ENCODE measurements at places on chromosomes 6 and 20.
A peak's percentile ranks its signal among the peaks of the same experiment; 100 is the strongest.

- no peak for DNase-seq
Observed at GRCh38 chr6:33318426-33319073, 1.0 kb upstream of the ZBTB22 start.

DNA sequence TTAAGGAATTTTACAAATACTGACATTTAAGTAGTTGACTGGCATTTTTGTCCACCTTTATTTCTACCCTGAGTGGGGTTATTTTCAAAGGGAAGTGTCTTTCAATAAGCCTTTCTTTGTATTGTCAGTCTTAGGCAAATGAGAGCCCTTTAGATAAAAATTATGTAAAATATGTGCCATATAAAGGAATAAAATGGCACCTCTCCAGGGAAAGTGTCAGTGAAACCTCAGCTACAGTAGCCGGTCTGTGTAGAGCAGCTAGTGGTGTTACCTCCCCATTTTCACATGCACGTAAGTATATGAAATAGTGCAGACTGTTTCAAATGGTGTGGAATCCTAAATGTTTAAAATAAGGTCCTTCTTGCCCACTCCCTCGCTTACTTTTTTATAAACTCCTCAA is 5.0 kb downstream of the FAM217B start:
- no peak for DNase-seq

- no peak for DNase-seq
Observed at GRCh38 chr20:32807706-32808105, 12.0 kb upstream of the MAPRE1 start.

- DNase-seq = peak; percentile 8
Observed at GRCh38 chr6:135667691-135668455, 170.3 kb upstream of the AHI1 start.

DNA sequence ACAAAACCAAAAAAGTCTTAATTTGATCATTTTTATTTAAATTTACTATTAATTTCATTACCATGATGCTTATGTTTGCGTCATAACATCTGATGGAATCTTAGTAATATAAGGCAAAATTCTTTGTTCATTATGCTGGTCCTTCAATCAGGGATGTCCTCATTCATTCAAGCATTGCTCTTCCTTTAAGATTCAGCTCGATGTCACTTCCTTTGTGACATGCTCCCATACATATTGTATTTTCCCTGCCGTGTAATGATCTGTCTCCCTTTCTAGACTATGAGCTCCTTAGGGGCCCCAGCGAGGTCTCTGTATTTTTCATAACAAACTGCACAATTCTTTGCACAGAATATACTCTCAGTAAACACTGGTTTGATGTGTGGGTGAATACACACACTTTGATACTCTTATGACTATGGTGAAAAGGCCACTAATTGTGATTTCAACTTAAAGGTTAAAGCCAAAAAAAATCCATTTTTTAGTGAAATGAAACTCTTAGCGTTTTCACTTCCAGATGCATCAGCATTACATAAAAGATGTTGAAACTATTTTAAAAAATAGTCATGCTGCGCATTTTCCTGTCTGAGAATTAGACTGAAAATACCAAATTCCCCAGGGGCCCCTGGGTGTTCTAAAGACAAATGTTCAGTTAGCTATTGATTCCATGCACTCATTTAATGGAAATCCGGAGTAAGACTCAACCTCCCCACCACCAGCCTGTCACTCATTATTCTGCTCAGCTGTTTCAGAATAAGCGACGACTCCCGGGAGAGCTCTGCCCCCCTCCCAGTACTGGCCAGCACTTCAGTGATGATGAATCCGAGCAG is 169.7 kb downstream of the ATXN1 start:
- no peak for DNase-seq

DNA sequence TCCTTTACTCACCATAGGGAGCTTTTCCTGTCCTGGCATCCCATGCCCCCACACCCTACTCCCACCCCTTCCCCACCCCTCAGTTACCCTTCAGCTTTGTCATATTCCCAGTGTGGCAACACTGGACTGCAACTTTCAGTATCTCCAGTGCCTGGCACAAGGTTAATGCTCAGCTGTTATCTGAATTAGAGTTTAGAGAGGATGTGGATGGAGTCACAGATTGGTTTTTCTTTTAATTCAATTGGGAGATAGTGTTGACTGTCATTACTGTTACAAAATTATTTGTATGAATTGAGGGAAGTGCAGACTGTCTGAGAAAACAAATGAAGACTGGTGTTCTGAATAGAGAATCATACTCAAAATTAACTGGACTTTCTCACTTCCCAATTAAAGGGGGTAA is 89.9 kb downstream of the TULP4 start:
- DNase-seq = no peak

DNA sequence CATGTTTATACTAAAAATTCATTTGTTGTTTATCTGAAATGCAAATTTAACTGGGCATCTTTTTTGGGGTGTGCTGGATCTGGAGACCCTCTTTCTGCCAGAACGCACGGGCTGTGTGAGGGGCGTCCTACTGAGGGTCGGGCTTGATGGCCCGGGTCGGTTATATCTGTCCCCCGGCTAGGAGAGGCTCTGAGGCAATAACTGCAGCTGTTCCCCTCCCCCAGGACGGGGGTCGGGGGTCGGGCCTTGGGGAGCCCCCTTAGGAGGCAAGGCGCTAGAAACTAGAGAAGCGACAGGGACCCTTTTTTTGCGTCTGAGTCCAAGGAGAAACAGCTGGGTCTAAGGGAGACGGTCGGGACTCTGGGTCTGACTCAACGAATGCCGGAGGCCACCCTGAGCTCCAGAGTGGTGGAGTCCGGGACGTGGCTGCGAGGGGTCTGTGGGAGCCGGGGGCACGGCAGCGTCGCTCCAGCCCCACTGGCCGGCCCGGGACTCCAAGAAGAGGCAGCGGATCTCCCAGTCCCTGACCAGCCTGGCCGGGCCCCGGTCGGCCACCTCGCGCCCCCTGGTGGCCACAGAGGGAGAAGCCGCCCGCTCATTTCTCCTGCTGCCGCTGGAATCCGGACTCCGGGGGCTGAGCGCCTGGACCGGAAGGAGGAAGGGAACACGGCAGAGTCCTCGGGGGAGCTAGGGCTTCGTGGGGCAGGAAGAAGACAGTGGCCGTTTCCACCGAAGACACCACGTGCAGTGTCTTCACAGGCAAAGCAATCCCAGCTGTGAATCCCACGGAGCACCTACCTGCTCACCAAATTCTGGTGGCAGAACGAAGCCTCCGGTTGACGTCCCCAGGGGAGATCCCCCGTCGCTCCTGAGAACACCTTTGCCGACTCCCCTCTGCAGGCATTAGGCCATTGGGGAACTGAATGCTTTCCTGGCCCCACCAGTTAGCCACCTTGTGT is 24.0 kb upstream of the SCML4 start:
- DNase-seq = peak; percentile 47

DNA sequence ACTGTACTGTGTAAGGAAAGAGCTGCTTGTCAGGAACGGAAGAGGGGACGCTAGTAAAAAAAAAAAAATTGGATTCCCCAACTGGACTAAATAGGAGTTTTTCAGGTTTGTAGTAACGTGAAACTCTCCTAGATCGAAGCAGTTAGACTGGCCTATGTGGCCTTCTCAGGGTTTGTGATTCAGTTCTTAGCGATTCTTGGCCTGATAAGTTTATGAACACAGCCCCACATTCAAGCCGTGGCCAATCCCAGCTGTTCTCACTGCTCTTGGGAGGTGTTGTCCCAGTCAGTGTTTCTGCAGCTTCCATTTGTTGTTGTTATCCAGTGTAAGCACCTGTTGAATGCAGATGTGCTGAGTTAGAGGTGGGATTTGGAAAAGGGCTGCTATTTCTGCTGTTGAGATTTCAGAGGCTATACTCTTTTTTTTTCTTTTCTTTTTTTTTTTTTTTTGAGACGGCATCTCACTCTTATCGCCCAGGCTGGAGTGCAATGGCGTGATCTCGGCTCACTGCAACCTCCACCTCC is 29.7 kb downstream of the TAF8 start:
- DNase-seq = no peak

- no peak for DNase-seq
Observed at GRCh38 chr20:3973705-3974104, 41.7 kb downstream of the RNF24 start.

- DNase-seq = no peak
Observed at GRCh38 chr20:22394583-22394982, 189.8 kb downstream of the FOXA2 start.

DNA sequence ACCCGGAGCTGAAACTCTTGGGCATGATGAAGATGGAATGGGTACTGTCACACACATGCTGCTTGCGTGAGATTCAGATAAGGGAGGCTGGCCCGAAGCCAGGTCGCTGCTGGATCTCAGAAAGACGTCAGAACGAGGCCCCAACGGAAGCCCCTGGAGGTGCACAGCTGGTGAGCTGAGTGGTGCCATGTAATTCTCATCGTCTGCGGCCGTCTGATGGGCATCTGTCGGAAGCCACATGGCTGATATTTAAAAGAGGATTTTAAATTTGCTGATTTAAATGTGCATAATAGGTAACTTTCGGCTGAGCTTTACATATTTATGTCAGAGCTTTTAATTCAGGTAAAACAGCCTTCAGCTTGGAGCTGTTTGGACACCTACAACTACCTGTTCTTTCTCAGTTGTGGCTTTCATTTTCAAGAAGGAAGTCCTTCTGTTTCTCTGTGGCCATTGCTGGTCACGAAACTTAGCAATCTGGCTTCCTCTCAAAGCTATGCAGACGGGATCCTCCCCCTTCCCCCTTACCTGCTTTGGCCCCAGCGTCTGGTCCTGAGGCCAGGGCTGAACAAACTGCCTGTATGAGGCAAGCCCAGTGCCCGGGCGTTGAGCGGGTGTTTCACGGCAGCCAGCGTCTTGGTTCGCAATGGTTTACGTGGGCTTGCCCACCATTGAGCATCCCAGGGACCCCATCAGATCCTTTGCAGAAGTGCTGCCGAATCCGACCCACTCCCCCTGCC is 9.2 kb downstream of the SLCO4A1 start:
- no peak for DNase-seq

GRCh38 chr6:73131706-73132105 is 93.6 kb downstream of the KHDC1L start:
- no peak for DNase-seq
